ENCODE measurements at places on chromosomes 1 and 21.

- DNase-seq, result no peak
- no peaks in the 10 kb centered on the region for H3K27me3 ChIP-seq
- no peaks in the 10 kb centered on the region for H3K36me3 ChIP-seq
These were observed 122.0 kb upstream of the B3GALT2 start for GRCh38 chr1:193308438-193308837.

GRCh38 chr1:224052772-224053171, 61.1 kb upstream of the FBXO28 start:
- peaks cover 3% of the 10 kb centered on the region for H3K27me3 ChIP-seq
- DNase-seq, result no peak
- no peak overlapping the region for H3K27ac ChIP-seq
- no peaks in the 10 kb centered on the region for H3K4me1 ChIP-seq

DNA sequence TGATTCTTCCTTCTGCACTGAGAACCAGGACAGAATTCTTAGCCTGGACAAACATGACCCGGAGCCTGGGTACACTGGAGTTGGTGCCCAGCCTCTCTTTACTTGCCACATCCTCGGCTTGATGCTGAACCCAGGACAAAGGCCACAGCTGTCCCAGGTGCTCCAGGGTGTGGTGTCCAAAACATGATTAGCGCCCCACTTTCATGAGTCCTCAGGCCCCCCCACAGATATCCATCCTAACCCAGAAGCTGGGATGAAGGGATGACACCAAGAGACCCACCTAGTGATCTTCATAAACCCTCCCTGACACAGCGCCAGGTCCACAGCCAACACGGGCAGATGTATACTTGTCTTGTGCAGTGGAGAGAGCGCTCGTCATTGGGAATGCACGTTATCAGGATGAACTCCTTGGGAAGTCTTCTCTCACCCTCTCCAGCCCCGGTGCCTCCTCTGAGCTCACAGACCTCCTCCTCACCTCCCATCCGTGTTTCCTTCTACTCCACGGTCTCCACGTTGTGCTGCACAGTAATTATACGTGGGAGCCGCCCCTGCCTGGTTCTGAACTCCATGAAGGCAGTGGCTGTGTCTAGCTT, 3.6 kb downstream of the ABCA4 start:
- H3K4me1 ChIP-seq, result no peaks in the 10 kb centered on the region
- no peak for DNase-seq
- H3K27me3 ChIP-seq, result peaks cover 1% of the 10 kb centered on the region
- no peak overlapping the region for H3K27ac ChIP-seq
- no peaks in the 10 kb centered on the region for H3K36me3 ChIP-seq

DNA sequence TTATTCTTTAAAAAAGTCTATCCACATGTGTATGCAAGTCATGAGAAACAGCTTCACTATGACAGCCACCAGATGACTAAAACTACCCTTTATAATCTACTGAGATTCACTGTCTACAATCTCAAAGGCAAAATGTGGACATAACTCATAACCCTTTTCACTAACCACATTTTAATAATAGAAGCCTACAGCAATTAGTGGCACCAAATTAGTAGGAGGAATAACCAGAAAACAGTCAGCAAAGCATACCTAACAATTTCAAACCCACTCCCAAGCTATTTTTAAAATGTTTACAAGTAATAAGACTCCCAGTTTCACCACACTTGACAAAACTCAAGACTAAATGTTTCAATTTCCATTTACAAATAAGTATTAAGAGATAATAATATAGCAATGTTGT, 442.9 kb downstream of the PTPRC start:
- H3K27ac ChIP-seq, result no peak overlapping the region
- no peaks in the 10 kb centered on the region for H3K27me3 ChIP-seq
- H3K4me1 ChIP-seq, result peaks cover 7% of the 10 kb centered on the region
- H3K4me3 ChIP-seq, result no peak overlapping the region
- no peaks in the 10 kb centered on the region for H3K36me3 ChIP-seq
